Stimulated activated CD4-positive, alpha-beta T cell treated with anti-CD3 and anti-CD28 coated beads, Interleukin-4, amount 100 ng/mL, for 4 hours (primary cell): ENCODE measurements at places on chromosomes 7 and 10.

DNA sequence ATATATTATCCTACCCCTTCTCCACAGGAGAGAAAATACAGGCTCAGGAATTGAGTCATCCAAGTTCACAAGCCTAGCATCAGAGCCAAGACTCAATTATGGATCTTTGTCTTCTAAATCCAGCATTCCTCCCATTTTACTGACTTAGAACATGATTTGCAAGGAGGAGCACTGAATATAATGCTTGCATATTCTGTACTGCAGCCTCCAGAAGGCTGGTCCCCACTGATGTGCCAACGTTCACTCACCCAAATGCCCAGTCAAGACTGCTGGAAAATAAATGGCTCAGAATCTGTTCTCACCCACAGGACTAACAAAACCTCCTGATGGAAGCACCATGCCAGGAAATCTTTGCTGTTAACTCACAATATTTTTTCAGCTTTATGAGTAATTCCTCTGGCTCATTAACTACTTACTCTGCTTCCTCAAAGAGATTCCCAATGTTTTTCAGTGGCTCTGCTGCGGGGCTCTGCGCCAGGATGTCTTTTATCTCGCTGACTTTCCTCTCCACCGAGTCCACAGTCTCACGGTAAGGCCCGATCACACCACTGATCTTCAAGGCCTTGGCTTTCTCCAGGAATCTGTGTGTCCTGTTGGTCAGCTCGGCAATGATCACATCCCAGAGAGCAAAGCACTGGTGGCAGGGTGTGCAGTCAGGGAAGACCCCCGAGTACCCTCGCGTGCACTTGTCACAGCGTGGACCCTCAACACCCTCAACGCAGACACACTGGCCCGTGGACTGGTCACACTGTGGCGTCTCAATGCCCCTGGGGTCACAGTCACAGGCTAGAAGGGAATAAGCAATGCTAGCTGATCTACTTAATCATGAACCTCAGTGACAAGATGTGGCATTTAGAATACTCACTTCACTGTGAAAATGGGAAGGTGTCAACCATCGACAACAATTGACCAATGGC lies 48.8 kb downstream of the DLD start:
- no peak for DNase-seq

- DNase-seq: no peak
These were observed 335.7 kb downstream of the SFMBT2 start for GRCh38 chr10:7075110-7075509.

- DNase-seq: no peak
These were observed 121.2 kb downstream of the BAMBI start for GRCh38 chr10:28798428-28798955.

DNA sequence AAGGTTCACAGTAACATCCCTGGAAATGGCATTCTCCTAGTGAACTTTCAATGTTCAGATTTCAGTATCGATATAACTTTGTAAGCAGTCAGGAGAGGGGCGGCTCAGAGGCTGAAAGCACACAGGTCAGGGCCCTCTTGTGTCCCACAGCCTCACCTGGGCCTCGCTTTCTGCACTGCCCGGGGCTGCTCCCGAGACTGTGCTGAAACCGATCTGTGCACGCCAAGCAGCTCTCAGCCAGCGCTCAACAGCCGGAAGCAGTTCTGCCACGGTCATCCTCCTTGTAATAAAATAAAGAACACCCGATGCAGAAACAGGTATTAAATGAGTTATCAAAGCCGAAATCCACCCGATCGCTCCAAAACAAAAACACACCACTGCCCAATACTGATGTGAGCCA lies 106.0 kb downstream of the DIP2C start:
- DNase-seq: no peak

DNA sequence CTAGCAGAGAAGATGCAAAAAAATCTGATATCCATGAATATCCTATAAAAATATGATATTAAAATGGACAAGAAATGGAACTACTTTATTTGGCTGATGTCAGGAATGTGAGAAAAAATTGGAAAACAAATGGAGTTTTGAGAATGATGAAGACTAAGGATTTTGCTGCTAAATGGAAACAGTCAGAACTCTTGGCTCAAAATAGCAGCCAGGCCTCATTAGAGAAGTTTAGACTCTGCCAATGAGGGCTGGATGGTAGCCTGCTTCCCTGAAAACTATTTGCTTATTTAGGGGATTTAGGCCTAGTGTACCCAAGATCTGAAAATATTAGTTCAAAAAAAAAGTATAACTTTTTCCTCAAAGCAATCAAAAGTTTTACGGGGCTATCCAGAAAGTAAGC lies 458.5 kb downstream of the TFEC start:
- DNase-seq: no peak

DNA sequence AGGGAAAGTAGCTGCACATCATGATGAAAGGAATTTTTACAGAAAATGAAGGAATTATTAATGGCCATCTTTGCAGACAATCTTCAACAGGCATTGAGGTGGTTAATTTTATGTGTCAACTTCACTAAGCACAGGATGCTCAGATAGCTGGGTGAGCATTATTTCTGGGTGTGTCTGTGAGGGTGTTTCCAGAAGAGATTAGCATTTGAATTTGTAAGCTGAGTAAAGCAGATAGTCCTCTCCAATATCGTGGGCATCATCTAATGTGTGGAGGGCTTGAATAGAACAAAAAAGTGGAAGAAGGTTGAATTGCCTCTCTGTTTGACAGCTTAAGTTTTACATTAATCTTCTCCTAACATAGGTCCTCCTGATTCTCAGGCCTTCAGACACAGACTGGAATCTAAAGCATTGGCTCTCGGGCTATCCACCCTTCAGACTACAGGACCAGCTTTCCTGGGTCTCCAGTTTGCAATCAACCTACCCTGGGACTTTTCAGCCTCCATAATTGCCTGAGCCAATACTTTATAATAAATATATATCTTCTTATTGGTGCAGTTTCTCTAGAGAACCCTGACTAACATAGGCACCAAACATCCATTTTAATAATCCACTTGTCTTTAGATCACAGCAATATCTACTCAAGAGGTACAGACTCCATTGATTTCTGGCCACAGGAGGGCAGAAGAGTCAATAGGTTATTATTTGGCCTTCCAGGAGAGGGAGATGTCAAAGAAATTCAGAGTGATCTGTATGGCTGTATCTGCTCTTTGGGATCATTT lies 10.5 kb upstream of the CRPPA start:
- DNase-seq: no peak

DNA sequence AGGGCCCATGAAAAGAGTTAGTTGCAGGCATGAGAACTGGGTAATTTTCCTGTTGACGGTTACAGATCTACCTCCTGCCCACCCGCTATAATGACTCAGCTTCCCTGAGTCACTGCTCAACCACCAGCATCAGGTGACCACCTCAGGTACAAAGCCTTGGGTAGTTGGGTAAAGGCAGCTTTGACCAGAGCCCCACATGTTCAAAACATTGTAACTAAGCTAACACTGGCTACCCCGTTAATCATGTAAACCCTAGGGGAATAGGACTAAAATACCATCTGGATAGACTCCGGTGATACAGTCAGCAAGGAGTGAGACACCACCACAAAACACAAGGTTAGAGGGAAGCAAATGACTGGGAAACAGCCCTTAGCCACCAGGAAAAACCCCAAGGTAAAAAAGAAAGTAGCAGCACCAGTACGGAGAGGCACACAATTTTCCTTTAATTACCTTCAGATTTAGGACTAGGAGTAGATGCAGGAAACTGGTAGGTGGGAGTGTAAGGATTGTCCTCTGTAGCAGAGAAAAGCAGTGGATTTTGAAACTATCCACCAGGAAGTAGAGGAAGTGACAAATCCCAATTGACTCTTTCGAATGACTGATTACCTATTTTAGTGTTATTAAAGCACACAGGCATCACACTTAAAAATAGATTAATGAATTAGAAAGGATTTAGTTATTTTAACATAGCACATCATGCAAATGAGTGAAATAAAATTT lies 103.5 kb upstream of the PDLIM1 start:
- DNase-seq: no peak
